ENCODE measurements at places on chromosomes 3 and 15.

- peaks cover 2% of the 10 kb centered on the region for H3K27me3 ChIP-seq
- H3K4me3 ChIP-seq, result no peak overlapping the region
- H3K27ac ChIP-seq, result no peak overlapping the region
Measured at GRCh38 chr3:29324180-29324651, 43.3 kb downstream of the RBMS3 start.

- no peaks in the 10 kb centered on the region for H3K36me3 ChIP-seq
- H3K4me1 ChIP-seq, result no peaks in the 10 kb centered on the region
- DNase-seq, result peak; percentile 21
Measured at GRCh38 chr3:69671082-69671952, 67.9 kb upstream of the MITF start.

DNA sequence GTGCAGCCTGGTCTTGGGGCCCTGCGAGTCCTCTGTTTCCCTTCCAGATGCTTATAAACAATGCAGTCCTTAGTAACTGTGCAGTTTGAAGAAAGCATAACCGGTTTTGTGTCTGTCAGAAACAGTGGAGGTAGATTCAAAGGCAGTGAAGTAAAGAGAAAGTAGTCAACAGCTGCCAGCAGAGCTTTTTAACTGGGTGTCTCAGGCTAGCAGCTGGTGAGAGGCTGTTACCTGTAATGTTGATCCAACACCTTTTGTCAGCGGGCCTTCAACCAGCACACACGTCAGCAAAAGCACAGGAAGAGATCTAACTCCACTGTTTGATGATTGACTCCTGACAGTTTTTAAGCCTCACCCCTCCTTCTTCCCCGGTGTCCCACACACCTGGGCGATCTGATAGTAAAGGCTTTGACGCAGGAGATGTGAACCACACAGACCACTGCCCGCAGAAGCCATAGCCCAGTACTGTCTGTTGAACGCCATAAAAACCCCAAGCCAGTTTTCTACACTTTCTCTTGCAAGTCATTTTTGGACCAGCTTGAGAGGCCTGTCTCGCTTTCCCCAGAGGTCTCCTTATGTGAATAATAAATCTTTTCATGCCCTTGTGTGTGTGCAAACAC lies 178.0 kb downstream of the FMN1 start:
- no peak overlapping the region for H3K27ac ChIP-seq
- no peaks in the 10 kb centered on the region for H3K36me3 ChIP-seq
- no peak overlapping the region for H3K4me3 ChIP-seq
- peaks cover 6% of the 10 kb centered on the region for H3K4me1 ChIP-seq
- peaks cover 1% of the 10 kb centered on the region for H3K27me3 ChIP-seq

DNA sequence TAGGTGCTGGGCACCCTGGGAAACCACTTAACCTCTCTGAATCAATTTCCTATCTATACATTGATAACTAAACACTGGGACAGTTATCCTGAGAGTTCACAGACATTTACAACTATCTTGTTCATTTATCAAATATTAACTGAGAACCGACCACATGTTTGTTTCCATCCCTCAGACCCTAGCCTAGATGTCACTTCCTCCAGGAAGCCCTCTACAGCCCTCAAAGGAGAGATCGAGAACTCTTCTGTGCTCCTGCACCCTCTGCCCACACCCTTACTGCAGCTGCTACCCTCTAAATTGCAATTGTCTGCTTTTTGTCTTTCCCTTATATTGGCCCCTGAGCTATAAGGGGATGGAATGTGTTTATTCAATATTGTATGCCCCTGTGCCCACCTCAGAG lies 46.1 kb downstream of the SRGAP3 start:
- no peak overlapping the region for H3K4me3 ChIP-seq
- no peaks in the 10 kb centered on the region for H3K4me1 ChIP-seq
- H3K27ac ChIP-seq, result no peak overlapping the region
- no peaks in the 10 kb centered on the region for H3K36me3 ChIP-seq

DNA sequence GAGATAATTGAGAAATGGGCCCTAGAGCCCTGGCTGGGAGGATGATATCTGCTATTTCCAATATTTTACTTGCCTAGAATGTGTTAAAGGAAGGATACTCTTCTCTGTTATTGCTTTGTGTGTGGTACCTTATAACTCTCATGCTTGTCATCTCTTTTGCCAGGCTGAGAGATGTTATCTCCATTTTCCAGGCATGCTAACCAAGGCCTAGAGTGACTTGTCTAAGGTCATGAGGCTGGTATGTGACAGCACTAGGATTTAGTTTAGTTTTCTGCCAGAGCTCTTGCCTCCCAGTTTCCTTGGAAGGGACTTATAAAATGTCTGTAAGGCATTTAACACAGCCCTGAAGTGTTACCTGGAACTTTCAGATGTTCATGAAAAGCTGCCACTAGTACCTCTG lies 1.4 kb downstream of the CLK3 start:
- DNase-seq, result no peak
- H3K4me1 ChIP-seq, result peaks cover 61% of the 10 kb centered on the region
- peak overlapping the region; percentile 96 for H3K27ac ChIP-seq
- H3K36me3 ChIP-seq, result peaks cover 31% of the 10 kb centered on the region

- H3K4me1 ChIP-seq, result peaks cover 21% of the 10 kb centered on the region
- peaks cover 3% of the 10 kb centered on the region for H3K36me3 ChIP-seq
- no peak overlapping the region for H3K27ac ChIP-seq
- no peak for DNase-seq
Measured at GRCh38 chr15:55993804-55994560, 570 bp upstream of the NEDD4 start.

- no peak for DNase-seq
- H3K27me3 ChIP-seq, result peaks cover 23% of the 10 kb centered on the region
- no peak overlapping the region for H3K27ac ChIP-seq
- H3K4me3 ChIP-seq, result no peak overlapping the region
- H3K4me1 ChIP-seq, result peaks cover 16% of the 10 kb centered on the region
Measured at GRCh38 chr3:149967086-149967685, 3.5 kb downstream of the PFN2 start.

- no peaks in the 10 kb centered on the region for H3K36me3 ChIP-seq
- H3K4me1 ChIP-seq, result peaks cover 19% of the 10 kb centered on the region
- no peak for DNase-seq
- H3K27ac ChIP-seq, result no peak overlapping the region
- H3K4me3 ChIP-seq, result no peak overlapping the region
Measured at GRCh38 chr15:80787316-80787715, 8.1 kb downstream of the CEMIP start.

DNA sequence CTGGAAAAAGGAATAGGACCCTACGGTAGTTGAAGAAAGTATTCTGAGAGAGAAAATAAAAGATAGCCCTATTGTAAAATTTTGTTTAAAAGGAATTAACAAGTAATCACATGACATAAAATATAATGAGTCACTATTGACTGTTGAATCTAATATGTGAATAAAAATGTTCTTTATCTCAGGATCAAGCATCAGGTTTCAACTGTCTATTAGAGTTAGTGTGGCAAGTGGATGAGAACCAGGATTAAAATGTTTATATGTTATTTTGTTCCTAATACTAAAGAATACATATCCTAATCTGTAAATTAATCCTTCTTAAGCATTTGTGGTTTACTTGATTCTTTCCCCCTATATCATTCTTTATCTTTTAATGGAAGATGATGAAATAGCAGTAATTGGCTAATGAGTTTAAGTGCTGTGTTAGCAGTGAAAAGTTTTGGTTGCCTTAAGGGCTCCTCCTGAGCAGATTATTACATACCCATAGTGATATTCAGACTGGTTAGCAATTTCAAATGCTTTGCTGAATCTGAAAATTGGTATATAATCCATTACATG lies 101.8 kb upstream of the BCHE start:
- H3K4me3 ChIP-seq, result no peak overlapping the region
- no peaks in the 10 kb centered on the region for H3K36me3 ChIP-seq

DNA sequence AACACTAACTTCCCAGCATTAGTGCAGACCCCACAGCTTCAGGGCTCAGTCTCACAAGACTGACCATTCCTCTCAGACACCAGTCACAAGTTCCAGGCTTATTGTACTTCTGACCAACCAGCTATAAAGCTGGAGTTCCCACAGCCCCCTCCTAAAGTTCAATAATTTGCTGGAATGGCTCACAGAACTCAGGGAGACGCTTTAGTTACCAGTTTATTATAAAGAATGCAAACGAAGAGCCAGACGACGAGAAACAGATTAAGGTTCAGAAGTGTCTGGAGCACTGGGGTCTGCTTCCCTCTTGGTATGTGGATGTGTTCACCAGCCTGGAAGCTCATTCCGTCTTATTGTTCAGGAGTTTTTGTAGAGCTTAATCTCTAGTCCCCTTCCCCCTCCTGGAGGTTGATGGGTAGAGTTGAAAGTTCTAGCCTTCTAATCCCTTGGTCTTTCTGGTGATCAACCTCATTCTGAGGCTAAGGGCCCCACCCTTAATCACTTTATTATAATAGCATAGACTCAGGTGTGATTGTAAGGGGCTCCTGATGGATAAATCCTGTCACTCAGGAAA lies 4.8 kb upstream of the CSRNP1 start:
- H3K27me3 ChIP-seq, result peaks cover 14% of the 10 kb centered on the region
- no peak for DNase-seq
- H3K4me3 ChIP-seq, result no peak overlapping the region
- H3K36me3 ChIP-seq, result no peaks in the 10 kb centered on the region

- H3K27ac ChIP-seq, result peak overlapping the region; percentile 83
- DNase-seq, result no peak
- no peaks in the 10 kb centered on the region for H3K27me3 ChIP-seq
- peaks cover 40% of the 10 kb centered on the region for H3K36me3 ChIP-seq
Measured at GRCh38 chr3:49378249-49378895, 20.2 kb upstream of the GPX1 start.

- no peaks in the 10 kb centered on the region for H3K4me1 ChIP-seq
- DNase-seq, result no peak
- no peak overlapping the region for H3K4me3 ChIP-seq
- H3K27me3 ChIP-seq, result peaks cover 2% of the 10 kb centered on the region
- H3K27ac ChIP-seq, result no peak overlapping the region
- no peaks in the 10 kb centered on the region for H3K36me3 ChIP-seq
Measured at GRCh38 chr3:140822401-140823047, 119.1 kb upstream of the SLC25A36 start.

- no peaks in the 10 kb centered on the region for H3K4me1 ChIP-seq
- no peak for DNase-seq
- H3K27me3 ChIP-seq, result no peaks in the 10 kb centered on the region
- no peaks in the 10 kb centered on the region for H3K36me3 ChIP-seq
- H3K27ac ChIP-seq, result no peak overlapping the region
Measured at GRCh38 chr3:181794011-181794790, 82.5 kb downstream of the SOX2 start.

DNA sequence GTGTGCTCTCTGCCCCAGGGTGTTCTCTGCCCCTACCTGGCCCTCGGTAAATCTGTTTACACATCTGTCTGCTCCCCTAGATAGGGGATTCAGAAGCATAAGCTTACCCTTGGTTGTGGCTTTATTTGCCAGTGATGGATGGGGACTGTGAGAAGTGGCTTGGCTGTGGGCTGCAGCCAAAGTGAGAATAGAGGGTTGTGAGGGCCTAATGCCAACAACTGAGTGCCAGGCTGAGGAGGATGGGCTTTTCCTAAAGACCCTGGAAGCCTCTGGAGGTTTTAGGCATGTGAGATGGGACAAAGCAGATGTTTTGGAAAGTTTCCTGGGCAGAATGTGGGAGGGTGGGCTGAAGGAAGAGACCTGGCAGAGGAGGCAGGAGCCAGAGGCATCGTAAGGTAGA lies 15.4 kb upstream of the APEH start:
- no peaks in the 10 kb centered on the region for H3K27me3 ChIP-seq
- no peak for DNase-seq
- no peaks in the 10 kb centered on the region for H3K4me1 ChIP-seq
- no peaks in the 10 kb centered on the region for H3K36me3 ChIP-seq
- no peak overlapping the region for H3K4me3 ChIP-seq
- no peak overlapping the region for H3K27ac ChIP-seq

- H3K4me3 ChIP-seq, result no peak overlapping the region
- no peak overlapping the region for H3K27ac ChIP-seq
- H3K36me3 ChIP-seq, result peaks cover 14% of the 10 kb centered on the region
- H3K4me1 ChIP-seq, result peaks cover 30% of the 10 kb centered on the region
- peaks cover 6% of the 10 kb centered on the region for H3K27me3 ChIP-seq
- peak; percentile 37 for DNase-seq
Measured at GRCh38 chr3:100089812-100090668, 24.3 kb downstream of the FILIP1L start.

DNA sequence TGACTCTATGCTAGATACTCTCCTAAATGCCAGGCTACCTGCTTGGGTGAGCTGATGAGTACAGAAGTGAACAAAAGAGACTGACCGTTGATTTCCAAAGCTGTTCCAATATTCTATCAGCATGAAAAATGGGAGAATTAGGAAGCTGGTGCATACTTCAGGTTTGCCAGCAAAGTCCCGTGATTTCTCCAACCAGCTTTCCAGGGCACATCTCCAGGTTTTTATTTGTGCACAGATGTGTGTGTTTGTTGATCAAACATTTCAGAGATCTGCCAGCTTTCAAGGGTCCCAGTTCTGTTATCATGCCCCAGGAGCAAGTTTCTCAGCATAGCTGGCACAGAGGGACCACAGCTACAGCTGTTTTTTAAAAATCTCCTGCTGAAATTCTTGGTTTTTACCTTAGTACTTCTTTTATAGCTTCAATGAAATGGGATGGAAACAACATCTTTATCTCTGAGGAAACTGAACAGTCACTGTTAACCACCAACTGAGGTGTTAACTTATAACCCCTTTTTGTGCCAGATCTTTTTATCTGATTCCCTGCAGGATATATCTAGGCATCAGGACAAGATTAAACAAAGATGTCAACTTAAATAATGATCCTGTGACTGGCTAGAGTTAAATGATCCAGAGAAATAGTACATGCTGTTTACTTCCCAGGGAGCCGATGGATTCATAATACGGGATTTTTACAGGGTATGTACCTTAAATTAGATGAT lies 380.8 kb downstream of the GRM7 start:
- no peaks in the 10 kb centered on the region for H3K27me3 ChIP-seq
- no peaks in the 10 kb centered on the region for H3K4me1 ChIP-seq
- no peak overlapping the region for H3K27ac ChIP-seq
- no peaks in the 10 kb centered on the region for H3K36me3 ChIP-seq
- no peak overlapping the region for H3K4me3 ChIP-seq
- no peak for DNase-seq

GRCh38 chr15:79381593-79381992 lies 50.5 kb upstream of the MINAR1 start:
- no peaks in the 10 kb centered on the region for H3K27me3 ChIP-seq
- peak overlapping the region; percentile 27 for H3K27ac ChIP-seq
- no peak overlapping the region for H3K4me3 ChIP-seq
- no peak for DNase-seq
- no peaks in the 10 kb centered on the region for H3K36me3 ChIP-seq

- H3K4me3 ChIP-seq, result peak overlapping the region; percentile 39
- H3K27me3 ChIP-seq, result peaks cover 62% of the 10 kb centered on the region
- H3K36me3 ChIP-seq, result no peaks in the 10 kb centered on the region
Measured at GRCh38 chr3:184491867-184492615, 69.5 kb upstream of the EPHB3 start.

- DNase-seq, result no peak
- H3K4me1 ChIP-seq, result peaks cover 4% of the 10 kb centered on the region
- H3K27ac ChIP-seq, result no peak overlapping the region
- no peak overlapping the region for H3K4me3 ChIP-seq
Measured at GRCh38 chr3:14872706-14873105, 53.9 kb downstream of the FGD5 start.

- no peaks in the 10 kb centered on the region for H3K36me3 ChIP-seq
- no peaks in the 10 kb centered on the region for H3K4me1 ChIP-seq
- H3K27me3 ChIP-seq, result no peaks in the 10 kb centered on the region
- H3K27ac ChIP-seq, result no peak overlapping the region
- no peak overlapping the region for H3K4me3 ChIP-seq
Measured at GRCh38 chr3:150875548-150875947, 29.7 kb downstream of the MINDY4B start.

Data from activated CD4-positive, alpha-beta T cell treated with anti-CD3 and anti-CD28 coated beads, Interleukin-2, amount 10 ng/mL, durations not matched to agents 7 days and 5 days (primary cell).